ENCODE measurements at places on chromosomes 11 and 22.

DNA sequence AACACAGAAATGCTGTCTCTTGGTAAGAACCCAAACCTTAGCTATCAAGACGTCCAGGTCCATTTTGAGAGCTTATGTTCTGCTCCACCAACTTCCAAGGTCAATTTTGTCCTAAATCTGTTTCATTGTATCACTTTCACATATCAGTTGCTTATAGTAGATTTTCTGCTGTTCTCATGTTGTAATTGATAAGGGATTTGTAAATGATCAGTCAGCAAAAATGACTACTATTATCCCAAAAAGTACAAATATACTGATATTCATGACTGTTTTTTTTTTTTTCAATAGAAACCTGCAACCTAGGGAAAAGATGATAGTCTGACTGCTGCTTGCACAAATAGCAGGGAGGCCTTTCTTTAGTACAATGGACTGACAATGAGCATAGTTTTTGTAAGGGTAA, 128.1 kb downstream of the ARHGAP20 start:
- DNase-seq: no peak

DNA sequence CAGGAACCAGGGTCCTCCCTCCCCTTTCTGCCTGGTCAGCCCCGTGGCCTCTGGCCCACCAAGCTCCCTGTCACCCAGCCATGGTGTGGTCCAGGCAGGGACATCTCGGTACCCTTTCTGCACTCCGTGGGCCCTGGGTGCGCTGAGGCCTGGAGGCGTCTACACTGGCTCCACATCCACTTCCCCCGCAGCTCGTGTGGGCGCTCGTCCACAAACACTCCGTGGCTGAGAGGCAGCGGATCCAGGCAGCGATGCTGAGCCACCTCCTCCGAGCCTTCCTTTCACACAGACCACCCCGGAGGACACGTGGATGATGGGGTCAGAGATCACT, 16.1 kb downstream of the RNH1 start:
- DNase-seq: no peak

DNA sequence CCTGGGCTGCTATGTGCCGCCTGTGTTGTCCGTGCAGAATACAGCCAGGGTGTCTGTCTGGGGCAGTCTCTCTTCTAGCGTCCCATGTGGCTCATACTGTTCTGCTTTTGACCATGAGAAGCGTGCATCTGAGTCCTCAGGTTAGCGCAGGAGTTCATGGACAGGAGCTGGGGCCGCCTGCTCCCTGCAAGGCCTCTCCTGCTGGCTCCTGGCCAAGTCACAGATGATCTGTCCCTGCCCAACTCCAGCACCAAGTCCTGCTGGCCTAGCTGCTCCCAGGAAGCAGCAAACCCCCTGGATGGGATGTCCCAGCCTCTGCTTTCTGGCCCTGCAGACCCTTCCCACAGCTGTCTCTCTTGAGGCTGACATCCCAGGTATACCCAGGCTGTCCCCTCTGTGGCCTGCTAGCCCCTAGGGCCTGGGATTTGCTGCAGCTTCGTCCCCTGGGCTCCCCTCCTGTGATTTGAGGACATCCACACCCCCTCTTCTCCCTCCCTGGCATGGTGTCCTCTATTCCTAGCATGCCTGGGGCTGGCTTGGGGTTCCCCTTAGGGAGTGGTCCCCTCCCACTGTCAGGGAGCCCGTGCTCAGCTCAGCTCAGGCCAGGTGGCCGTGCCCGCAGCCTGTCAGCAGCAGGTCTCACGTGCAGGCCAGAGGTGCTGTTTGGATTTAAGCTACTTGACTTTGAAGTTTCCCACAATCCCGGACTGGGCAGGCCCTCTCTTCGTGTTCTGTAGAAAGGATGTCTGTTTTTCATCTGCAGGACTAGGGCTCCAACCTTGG, 17.8 kb downstream of the PRR5 start:
- DNase-seq: no peak

DNA sequence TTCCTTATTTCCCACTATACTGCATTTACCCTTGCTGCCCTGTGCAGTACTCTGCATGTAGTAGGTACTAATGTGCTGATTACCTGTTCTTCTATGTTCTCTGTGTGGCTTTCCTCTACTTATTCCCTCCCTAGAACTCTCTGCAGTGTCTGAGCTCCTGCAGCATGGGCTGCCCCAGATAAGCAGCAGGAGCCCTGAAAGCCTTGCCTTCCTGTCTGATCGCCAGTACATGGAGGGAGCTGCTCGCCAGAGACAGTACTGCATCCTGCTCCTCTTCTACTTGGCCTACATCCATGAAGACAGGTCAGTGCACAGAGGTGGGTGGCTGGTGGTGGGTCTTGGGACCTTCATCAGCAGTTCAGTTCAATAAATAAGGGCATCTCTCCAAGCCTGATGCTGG, 42.2 kb upstream of the CCDC134 start:
- no peak for DNase-seq

GRCh38 chr22:40491990-40492631, 121.7 kb downstream of the SGSM3 start:
- no peak for DNase-seq

DNA sequence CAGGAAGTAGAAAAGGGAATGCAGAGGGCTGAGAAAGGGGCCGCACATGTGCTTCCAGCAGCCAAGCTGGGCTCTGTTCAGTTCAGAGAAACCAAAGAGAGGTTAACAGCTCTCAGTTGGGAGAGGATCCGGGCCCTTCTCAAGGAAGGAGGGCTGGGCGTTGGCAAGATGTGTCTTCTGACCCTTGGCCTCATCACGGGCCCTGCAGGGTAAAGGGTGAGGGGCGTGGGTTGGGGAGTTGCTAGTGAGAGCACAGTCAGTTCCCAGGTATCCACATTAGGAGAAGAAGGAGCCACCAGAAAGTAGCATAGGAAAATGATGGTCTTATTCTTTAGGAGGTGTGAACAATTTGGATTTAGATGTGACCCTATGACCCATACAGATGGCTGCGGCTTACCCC, 73.0 kb downstream of the OSBP2 start:
- DNase-seq: no peak

DNA sequence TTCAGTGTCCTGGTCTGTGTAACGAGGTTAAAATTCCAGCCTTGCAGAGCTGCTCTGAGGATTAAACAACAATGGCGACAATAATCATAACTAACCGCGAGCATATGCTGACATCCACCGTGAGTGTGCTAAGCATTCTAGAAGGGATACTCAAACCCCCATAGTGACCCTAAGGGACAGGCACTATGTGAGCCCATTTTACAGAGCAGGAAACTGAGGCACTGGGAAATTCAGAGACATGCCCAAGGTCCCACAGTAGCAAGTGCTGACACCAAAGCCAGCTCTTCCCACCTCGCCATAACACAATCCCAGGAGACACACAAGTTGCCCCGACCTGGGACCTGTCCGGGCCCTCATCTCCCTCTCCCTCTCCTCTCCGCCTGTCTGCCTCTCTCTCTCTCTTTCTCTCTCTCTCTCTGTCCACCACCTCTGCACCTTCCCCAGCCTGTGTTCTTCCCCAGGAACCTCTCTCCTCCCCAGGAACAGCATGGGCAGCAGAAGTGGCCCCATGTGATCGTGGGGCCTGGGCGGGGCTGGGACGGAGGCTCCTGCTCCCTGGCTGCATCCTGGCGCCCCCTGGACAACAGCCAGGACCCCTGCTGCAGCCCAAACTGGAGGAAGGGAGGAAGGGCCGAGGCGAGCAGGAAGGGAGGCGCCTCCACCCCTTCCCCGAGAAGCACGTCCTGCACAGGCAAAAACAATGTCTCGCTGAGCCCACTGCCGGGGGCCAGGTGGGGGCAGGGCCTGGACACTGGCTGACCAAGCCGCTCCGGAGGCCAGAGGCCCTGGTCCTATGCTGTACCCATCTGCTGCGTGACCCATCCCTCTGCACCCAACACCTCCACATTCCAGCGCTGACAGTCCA, 14.8 kb upstream of the MFNG start:
- DNase-seq: no peak

- no peak for DNase-seq
These were observed 12.6 kb upstream of the MAPK8IP1 start for GRCh38 chr11:45872651-45873356.

GRCh38 chr11:65489035-65489705, 9.7 kb upstream of the MALAT1 start:
- no peak for DNase-seq

DNA sequence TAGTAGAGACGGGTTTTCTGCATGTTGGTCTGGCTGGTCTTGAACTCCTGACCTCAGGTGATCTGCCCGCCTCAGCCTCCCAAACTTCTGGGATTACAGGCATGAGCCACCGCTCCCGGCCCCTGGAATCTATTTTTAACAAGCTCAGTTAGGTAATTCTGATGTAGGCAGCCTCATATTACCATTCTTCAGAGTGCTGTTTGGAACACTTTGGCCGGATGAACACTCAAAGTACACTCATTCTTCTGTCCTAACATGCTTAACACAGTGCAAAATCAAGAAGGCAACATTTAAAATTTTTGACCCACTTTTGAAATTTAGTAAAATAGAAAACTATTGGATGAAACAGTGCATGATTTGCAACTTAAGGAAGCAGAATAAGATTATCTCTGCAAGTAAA, 586.7 kb upstream of the CHORDC1 start:
- no peak for DNase-seq

DNA sequence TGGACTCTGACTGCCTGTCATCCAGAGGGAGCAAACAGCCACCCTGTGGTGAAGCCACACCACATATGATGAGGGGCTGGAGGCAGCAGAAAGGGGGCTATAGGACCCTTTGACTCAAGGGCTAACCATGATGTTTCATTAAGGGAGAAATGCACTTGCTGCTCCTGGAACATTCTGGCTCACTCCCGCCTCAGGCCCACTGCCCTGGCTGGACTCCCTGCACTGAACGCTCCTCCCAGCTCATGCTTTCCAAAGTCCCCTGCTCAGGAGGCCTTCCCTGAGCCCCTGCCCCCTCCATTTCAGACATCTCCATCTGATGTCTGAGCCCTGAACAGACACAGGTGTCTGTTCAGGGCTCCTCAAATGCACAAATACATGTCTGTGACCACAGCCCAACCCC, 69.1 kb downstream of the CDKN1C start:
- no peak for DNase-seq

GRCh38 chr22:20981787-20982562, at the start of gene LZTR1:
LZTR1 (plus strand) TSS chr22:20982297; CDS start chr22:20982372, 75 bp downstream.
- peak; percentile 43 for DNase-seq

DNA sequence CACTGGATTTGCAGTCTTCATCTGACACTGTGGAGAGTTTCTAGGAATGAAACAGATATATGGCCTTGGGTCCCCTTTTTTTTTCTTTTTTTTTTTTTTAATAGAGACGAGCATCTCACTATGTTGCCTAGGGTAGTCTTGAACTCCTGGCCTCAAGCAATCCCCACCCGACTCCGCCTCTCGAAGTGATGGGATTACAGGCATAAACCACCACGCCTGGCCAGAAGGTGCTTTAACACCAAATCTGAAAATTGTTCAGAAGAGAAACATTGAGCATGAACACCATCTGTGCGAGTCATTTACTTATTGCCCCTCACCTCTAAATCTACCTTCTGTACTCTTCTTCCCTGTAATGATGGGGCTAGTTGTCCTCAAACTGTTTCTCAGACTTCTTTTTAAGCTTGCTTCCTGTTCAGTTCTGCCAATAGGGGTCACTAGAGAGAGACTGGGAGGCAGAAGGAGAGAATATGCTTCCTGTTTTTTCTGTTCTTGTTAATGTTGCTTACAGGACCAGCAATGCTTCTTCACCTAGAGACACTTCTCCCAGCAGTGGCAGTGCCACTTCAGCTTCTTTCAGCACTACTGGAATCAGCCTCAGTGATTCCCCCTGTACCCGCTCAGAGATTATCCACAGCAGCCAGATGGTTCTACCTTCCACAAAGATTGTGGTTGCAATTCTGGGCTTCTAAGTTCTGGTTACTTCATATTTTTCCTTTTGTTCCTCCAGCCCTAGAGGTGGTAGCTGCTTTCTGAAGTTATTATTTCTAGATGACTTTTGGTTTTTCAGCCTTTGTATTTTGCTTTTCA, 20.8 kb upstream of the ZBED5 start:
- no peak for DNase-seq

DNA sequence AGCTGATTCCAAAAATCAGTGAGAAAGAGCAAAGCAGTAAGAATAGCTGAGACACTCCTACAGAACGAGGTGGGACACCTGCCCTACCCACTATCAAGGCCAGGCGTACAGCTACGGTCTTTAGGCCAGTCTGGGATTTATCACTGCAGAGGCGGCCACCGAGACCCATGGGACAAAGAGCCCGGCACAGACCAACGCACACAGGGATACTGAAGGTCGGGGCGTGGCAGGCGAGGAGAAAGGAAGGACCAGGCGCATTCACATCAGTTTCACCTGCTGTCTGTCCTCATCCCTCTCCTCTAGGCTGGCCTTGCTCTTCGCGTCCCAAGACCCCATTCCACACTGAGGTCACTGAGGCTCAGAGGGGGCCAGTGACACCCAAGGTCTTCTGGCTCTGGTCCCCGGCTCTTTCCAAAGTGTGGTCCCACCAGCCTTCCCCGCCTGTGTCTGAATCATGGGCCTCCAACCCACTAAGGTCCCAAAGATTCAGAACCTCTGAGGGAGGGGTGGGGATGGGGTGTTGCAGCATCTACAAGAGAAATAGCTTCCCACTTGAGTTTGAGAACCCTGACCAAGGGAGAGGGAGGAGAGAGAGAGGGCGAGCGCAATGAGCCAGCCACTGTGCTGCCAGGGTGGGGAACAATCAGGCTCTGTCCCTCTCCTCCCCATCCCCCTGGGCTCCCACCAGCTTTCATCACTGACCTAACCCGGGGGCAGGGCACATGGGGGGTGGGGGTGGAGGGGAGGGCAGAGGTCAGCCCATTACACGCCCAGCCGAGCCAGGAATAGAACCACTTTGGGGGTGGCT, 7.2 kb upstream of the PICK1 start:
- DNase-seq: no peak

DNA sequence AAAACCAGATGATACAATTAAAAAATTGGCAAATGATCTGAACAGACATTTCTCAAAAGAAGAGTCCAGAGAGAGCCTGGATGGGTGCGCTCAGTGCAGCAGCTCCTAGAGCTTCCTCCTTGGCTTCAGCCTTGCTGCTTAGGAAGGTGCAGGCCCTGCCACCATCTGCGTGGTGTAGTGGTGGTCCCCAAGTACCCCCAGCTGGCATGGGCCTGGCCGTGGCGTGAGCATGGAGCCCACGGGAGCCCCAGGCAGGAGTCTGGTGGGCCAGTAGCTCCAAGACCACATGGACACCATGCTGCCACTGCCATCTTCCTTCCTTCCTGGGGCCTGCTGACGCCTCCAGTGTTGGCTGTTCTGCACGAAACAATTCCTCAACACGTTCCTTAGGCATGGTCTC, 20.5 kb downstream of the THY1 start:
- DNase-seq: no peak

DNA sequence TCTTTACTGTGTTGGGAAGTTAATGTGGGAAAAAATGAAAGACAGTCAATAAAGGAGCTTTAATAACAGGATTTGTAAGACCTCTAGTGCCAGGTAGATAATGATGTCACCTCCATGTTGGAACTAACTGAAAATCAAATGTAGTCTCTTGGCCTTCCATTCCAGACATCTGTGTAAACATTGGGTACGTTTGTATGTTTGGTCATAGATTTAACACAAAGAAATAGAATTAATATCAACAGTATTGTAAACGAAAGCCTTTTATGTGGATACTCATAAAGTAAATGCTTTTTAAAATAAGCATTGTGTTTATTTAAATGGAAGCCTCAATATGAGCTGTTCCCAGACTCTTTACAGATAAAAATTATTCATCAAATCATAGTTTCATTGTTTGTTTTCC, 605.7 kb downstream of the METTL15 start:
- DNase-seq: no peak

All from T-helper 17 cell (primary cell).